Right ventricle myocardium superior (tissue), 1 donor: ENCODE measurements at places on chromosomes 3 and 15. TPM values are rescaled to one million over a fixed set of nuclear protein-coding genes. Genes with fewer than 3 reads are reported as not detected.

GRCh38 chr3:58469096-58469495 is 22.8 kb upstream of the KCTD6 start:
- DNase-seq = no peak

NANOGP8 gene
- total RNA-seq = not detected

DNA sequence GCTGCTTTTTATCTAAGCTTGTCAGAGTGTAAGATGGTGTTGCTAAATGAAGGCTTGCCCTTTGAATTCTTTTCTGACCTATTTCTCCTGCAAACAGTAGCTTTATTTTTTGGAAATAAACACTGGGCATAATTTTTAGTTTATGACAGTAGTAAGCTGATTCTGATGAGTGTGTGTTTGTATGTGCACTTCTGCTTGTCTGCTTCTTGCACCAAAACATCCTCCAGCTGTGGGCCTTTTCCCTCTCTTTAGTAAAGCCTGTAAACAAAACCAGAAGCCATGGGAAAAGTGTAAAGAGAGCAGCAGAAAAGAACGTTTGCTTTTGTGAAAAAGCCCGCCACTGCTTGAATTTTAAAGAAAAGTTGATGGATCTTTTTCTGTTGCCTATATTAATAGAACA is 136.4 kb upstream of the IL12A start:
- DNase-seq = no peak

PLCL2 gene
- total RNA-seq = 64.5 TPM

DNA sequence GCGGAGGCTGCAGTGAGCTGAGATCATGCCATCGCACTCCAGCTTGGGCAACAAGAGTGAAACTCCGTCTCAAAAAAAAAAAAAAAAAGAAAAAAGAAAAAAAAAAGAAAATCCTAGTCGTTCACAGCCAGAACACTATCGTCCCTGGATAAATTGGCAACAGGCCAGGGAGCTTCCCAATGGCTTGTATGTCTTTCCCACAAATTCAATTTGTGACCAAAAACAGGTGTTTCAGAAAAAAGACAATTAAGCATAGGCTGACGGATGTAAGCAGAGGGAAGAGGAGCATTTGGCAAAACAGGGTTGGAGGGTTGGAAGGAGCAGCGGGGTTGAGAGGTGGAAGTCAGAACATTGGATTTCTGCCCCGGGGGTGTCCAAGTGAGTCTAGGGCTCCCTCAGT is 8.5 kb downstream of the EPB42 start:
- no peak for DNase-seq

GOLGA6L7 gene
- total RNA-seq = not detected

DNA sequence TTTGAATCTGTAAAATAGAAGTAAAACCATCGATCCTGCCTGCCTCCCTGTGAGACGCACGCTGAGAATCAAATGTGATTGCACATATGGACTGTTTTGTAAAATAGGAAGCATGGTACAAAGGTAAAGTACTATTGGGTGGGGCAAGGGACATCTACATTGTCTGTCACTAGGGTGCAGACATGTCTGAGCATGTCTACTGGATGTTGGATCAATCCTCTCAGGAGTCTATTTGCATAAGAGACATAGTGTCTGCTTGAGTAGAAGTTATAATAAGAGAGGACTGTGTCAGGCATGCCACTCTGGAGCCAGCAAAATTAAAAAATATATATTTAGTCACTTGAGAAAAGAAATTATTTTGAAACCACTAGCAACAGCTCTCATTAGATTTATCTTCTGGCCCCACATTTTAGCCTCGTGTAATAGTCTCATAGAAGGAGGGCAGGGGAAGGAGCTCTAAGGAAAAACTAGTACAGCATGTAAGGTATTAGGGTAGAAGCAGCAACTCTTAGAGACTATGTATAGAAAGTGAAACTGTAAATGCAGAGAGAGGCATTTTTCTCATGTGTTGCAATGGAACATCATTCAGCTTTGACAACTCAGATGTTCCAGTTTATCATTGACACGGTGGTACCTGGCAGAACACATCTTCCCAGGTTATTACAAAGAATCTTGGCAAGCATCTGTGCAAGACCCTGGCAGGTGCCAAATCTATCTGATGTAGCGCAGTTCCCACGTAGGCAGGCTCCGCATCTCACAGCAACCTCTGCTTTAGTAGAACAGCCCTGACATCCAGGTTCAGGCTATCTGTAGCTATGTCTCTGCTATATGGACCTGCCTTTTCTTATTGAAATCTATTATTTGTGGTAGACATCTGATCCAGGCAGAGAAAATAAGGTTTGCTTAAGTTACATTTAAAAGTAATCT is 85.2 kb upstream of the CHL1 start:
- no peak for DNase-seq
